ENCODE measurements at places on chromosomes 3 and 15. TPM values are rescaled to one million over a fixed set of nuclear protein-coding genes. Genes with fewer than 3 reads are reported as not detected.

The PLA2G4D gene
- total RNA-seq, result not detected

The GRIP2 gene
- total RNA-seq, result 3.0 TPM

The C3orf20 gene
- 0.16 TPM for total RNA-seq

The ADAMTS7 gene
- total RNA-seq, result 3.1 TPM

The GRAMD2A gene
- total RNA-seq, result 5.4 TPM

- H3K36me3 ChIP-seq, result no peaks in the 10 kb centered on the region
- H3K27ac ChIP-seq, result no peak overlapping the region
- H3K4me3 ChIP-seq, result no peak overlapping the region
- no peaks in the 10 kb centered on the region for H3K4me1 ChIP-seq
- no peak for DNase-seq
Observed at GRCh38 chr15:36407647-36408046, 171.8 kb upstream of the CDIN1 start.

DNA sequence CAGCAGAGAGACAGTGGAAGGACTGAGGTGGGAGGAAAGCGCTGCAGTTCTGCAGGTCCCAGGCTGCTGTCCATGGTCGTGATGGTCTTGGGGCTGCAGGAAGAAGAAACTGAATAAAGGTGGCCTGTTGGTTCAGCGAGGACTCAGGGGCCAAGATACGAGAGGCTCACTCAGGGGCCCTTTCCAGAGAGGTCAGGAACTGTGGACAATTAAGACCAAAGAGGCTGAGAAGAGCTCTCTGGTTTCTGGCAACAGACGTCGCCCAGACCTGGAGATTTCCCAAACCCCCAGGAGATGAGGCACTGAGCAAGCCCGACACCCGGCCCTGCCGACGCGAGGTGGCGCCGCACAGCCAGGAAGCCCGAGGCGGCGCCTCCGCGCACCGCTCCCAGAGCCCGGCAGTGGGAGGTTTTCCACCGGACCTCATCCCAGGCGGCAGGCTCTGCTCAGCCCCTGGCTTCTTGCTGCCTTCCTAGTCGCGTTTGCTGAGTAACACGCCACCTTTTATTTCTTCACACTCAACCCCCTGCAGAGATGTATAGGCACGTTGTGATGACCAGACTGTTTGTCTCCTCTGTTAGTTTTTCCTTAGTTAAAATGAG, 56.4 kb upstream of the ARRDC4 start:
- no peaks in the 10 kb centered on the region for H3K4me1 ChIP-seq
- no peak overlapping the region for H3K4me3 ChIP-seq
- no peaks in the 10 kb centered on the region for H3K36me3 ChIP-seq
- peak; percentile 92 for DNase-seq
- peaks cover 2% of the 10 kb centered on the region for H3K27me3 ChIP-seq

DNA sequence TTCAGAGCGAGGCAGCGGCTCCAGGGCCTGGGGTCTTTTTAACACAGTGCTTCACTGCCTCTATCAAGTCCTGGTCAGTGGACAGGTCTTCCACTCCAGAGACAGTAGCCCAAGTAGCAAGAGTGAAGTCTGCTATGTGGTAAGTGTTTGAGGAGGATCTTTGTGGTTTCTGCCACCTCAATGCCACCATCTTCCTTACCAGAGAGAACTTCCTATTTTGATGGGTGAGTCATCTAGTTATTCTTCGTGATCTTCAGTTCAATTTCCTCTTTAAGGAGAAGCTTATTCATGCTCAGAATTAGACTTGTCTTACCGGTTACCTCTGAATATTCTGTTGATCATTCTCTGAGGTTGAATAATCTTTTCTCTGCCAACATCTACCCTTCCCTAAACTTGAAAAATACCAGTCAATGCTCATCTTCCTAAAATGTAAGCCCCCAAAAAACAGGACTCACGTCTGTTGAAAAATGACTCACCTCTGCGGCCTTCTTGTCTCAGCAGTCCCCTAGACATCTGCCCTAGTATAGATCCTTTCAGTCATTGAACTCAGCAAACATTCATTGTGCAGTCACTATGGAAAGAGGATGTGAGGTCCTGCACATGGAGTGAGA, 32.2 kb upstream of the BCL6 start:
- H3K27me3 ChIP-seq, result no peaks in the 10 kb centered on the region
- peaks cover 4% of the 10 kb centered on the region for H3K4me1 ChIP-seq
- H3K4me3 ChIP-seq, result no peak overlapping the region

DNA sequence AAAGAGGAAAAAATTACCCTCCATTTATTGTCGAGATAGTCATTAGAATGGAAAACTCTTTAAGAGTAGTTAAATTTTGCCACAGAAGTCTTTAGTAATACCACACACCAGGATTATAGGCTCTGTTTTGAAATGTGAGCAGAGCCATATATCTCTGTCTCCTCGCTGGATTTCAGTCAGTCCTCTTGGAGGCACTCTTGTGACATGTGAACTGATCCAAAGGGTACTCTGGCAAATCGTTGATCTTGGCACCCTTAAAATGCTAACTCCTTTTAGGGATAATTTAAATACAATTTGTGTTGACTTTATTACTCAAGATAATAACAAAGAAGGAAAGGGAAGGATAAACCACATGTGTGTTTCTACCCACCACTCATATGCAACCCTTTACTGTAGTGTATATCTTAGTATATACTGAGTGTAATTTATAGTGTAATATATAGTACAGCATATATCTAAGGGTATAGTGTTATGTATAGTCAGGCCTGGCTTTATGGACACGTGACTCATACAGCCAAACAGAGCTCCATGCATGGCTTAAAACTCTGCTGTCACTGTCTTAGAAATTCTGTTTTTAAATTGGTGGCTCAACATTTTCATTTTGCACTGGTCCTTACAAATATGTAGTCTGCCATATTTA, 12.3 kb upstream of the KPNA4 start:
- no peak for DNase-seq
- H3K36me3 ChIP-seq, result no peaks in the 10 kb centered on the region
- no peaks in the 10 kb centered on the region for H3K4me1 ChIP-seq
- H3K27ac ChIP-seq, result no peak overlapping the region

DNA sequence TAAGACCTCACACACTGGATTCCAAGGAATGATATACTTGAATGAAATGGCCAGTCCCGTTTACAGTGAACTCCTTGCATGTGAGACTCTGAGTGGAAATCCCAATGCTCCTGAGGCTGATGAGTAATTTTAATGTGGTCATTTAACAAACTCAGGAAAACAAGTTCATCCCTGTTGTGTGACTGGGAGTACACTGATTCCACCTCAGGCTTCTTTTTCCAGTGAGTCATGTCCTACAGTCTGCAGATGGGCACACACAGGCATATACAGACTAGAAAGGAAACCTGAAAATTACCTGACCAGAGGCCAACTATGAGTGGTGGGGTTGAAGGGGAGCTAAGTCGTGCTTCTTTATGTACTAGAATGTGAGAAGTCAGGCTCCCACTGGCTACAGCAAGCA, 5.8 kb downstream of the SQOR start:
- no peaks in the 10 kb centered on the region for H3K4me1 ChIP-seq
- no peaks in the 10 kb centered on the region for H3K27me3 ChIP-seq
- no peaks in the 10 kb centered on the region for H3K36me3 ChIP-seq
- H3K4me3 ChIP-seq, result no peak overlapping the region
- H3K27ac ChIP-seq, result no peak overlapping the region
- DNase-seq, result no peak

DNA sequence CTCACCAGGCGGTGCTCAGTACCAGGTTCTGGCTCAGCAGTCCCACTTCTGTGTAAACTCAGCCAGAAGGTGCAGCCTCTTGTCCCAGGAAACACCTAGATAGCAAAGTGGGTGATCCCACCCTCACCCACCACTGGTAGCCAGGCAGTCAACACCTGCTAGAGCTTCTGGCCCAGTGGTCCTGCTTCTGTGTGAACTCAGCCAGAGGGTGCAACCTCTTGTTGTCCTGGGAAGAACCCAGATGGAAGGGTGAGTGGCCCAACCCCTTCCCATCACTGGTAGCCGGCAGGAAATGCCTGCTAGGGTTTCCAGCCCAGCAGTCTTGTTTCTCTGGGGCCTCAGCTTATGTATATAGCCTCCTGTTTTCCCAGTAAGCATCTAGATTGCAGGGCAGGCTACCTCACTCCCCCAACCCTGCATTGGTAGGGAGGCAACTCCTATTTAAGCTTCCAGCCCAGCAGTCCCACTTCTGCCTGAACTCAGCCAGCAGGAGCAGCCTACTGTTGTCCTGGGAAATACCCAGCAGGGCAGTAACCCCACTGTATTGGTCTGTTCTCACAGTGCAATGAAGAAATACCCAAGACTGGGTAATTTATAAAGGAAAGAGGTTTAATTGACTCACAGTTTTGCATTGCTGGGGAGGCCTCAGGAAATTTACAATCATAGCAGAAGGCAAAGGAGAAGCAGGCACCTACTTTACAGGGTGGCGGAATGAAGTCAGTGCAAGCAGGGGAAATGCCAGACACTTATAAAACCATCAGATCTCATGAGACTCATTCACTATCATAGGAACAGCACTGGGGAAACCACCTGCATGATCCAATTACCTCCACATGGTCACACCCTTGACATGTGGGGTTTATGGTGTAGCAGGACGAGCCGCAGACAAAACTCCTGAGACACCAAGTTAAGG, 110.6 kb downstream of the DTWD1 start:
- no peak overlapping the region for H3K4me3 ChIP-seq
- no peaks in the 10 kb centered on the region for H3K4me1 ChIP-seq
- no peak overlapping the region for H3K27ac ChIP-seq
- no peaks in the 10 kb centered on the region for H3K36me3 ChIP-seq

- H3K4me1 ChIP-seq, result no peaks in the 10 kb centered on the region
- no peak overlapping the region for H3K4me3 ChIP-seq
- no peaks in the 10 kb centered on the region for H3K27me3 ChIP-seq
- no peak overlapping the region for H3K27ac ChIP-seq
Observed at GRCh38 chr3:191244242-191244867, 45.3 kb downstream of the OSTN start.

GRCh38 chr3:66372681-66373350, 128.0 kb downstream of the LRIG1 start:
- no peak overlapping the region for H3K27ac ChIP-seq
- H3K27me3 ChIP-seq, result no peaks in the 10 kb centered on the region
- H3K36me3 ChIP-seq, result no peaks in the 10 kb centered on the region

DNA sequence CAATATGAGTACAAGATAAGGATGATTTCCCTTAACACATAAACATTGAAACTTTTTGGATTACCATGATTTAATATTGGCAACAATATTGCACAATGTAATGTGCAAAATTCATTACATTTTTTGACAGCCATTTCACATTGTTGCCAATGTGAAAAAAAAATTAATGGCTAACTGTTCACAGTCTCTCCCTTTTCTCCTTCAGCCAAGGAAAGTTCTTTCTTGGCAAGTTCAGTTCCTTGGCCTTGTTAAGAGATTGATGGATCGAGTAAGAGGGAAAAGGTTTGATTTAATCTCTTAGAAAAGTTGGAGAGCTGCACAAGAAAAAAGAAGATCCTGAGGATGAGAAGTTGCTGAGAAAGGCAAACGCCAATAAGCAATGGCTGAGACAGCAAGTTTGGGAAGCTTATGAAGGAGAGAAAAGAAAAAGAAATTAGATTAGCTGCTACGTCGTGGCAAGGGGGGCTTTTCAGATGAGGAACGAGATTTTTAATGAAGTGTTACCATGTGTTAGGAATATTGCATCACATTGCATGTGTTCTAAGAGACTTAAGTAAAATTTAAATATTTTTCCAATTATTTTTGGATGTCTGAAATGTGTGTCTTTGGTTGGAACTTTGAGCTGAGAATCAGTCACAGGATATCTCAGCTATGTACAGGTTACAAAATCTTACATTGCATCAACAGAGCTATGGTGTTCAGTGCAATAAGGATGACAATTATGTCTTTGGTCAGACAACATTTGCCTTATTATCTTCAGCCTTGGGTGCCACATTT, 61.4 kb upstream of the ZNF280D start:
- H3K4me1 ChIP-seq, result no peaks in the 10 kb centered on the region
- no peaks in the 10 kb centered on the region for H3K27me3 ChIP-seq
- DNase-seq, result no peak
- no peak overlapping the region for H3K4me3 ChIP-seq

DNA sequence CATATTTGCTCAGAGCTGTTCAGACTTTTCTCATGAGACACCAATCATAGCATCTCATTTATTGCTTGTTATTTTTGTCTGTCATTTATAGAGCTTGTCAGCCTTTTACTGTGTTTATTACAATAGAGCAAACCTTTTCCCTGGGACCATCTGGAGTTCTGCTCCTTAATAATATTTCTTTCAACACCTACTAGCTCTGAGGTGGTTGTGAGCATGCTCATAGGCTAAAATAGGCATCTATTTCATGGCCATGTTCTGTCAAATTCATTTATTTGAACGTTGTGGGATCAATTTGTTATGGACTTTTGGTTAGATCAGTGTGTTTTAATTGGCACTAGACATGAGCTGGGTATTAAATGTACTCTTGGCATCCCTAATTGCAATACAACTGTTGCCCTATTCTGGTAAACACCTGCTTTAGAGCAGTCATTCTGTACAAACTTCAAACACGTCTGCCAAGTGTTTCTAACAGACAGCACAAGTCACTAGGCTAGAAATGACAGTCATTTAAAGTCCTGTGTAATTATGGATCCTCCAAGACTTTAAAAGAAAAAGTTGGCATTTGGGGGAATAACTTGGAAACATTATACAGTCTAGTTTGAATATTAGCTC, 766.3 kb downstream of the ZNF385D start:
- no peaks in the 10 kb centered on the region for H3K36me3 ChIP-seq
- no peaks in the 10 kb centered on the region for H3K27me3 ChIP-seq
- H3K4me3 ChIP-seq, result no peak overlapping the region
- no peak for DNase-seq
- no peak overlapping the region for H3K27ac ChIP-seq
- H3K4me1 ChIP-seq, result no peaks in the 10 kb centered on the region

GRCh38 chr15:72237029-72237852, 6.3 kb upstream of the PKM start:
- H3K36me3 ChIP-seq, result peaks cover 2% of the 10 kb centered on the region
- no peak overlapping the region for H3K4me3 ChIP-seq

All from kidney (tissue), 22 donors.